Activated T-helper 1 cell treated with anti-CD3 and anti-CD28 coated beads, Interleukin-2, amount 50 U/mL, for 16 hours (primary cell): ENCODE measurements at places on chromosomes 12 and 14.

DNA sequence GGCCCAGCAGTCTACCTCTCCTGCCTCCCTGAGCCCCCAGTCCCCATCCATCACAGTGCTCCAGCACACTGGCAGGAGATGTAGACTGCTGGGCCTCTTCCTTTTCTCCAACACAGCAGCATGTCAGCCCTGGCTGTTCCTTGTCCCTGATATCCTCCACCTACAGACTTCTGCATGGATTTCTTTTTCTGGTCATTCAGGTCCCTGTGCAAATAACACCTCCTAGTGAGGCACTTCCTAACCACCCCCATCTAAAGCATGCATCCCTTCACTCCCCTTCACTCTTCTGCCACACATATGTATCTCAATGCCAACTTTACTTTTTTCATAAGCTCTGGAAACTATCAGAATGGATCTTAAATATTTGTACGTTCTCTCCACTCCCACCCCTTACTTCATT is 81.5 kb downstream of the SLC24A4 start:
- no peak for DNase-seq

GRCh38 chr14:39266525-39266870 is 32.8 kb downstream of the MIA2 start:
- no peak for DNase-seq

GRCh38 chr12:12153596-12153995 is 82.9 kb downstream of the BCL2L14 start:
- no peak for DNase-seq

GRCh38 chr14:34472706-34473279 is 10.8 kb upstream of the SPTSSA start:
- DNase-seq = no peak

- no peak for DNase-seq
Observed at GRCh38 chr12:20213723-20214625, 154.4 kb upstream of the PDE3A start.

GRCh38 chr14:64801800-64802199 is 77.9 kb downstream of the SPTB start:
- DNase-seq = no peak

DNA sequence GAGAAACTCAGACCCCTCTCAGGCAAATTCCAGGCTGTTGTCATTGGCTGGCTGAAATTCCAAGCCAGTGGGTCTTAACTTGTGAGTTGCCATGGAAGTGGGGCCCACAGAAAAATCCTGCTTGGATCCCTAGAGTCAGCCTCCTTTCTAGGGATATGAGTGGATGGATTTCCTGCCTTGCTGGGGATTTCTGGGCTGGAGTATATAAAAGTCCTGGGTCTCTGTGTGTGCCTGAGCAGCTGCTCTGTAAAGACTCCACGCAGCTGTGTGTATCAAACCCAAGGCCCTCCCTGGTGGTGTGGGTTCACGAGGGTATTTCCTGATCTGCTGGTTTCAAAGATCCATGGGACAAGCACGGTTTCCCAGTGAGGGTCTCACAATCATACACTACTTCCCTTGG is 1077.1 kb downstream of the SLC16A7 start:
- DNase-seq = no peak

DNA sequence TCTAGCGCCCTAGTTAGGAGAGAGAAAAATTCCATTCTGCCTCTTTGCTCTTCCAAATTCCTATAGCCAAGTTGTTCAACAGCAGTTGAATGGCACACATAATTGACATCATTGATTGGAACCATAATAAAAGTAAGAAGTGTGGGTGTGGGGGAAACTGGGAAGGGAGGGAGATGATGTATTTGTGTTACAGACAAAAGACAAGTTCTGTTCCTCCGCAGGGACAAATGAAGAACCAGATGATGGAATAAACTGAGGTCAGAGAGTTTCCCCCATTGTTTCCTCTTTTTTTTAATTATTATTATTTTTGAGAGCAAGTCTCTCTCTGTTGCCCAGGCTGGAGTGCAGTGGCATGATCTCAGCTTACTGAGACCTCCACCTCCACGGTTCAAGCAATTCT is 34.9 kb downstream of the GDF11 start:
- no peak for DNase-seq

DNA sequence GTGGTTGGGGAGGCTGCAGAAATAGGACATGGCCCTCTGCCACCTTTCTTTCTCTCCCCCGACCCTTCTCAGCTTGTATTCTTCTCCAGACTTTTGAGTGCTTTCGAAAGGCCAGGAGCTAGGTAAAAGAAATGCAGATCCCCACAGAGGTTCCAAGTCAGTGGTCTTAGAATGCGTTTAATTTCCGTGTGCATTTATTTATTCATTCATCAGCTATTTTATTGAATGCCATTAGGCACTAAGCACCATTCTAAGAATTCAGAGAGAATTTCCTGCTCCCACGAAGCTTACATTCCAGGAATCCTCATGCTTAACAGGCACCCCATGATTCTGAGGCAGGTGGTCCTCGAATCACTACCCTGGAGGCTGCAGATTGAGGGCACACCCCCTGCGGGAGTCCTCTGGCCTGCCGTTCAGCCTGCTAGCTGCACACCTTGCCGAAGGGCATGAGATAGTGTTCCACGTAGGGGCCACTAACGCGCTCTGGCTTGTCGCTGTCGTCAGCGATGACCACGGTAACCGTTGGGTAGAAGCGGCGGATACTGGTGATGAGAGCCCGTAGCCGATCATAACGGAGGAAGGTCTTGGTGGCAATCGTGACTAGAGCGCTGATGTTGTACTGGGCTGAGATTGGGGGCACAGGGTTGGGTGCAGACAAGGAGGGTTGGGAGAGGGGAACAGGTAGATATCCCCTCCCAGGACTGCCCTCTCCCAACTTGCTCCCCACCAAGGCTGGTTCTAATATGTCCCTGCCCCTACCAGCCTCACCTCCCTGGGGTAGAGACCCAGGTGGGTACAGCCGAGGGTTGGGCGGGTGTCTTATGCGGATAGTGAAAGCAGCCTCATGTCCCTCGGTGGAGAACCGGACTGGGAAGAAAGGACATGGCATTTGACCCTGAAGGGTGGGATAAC is 4.5 kb downstream of the B4GALNT1 start:
- DNase-seq = no peak

GRCh38 chr12:112848972-112849371 is 57.4 kb downstream of the RPH3A start:
- no peak for DNase-seq

GRCh38 chr12:1796515-1797010 is 23.8 kb upstream of the LRTM2 start:
- peak; percentile 28 for DNase-seq

DNA sequence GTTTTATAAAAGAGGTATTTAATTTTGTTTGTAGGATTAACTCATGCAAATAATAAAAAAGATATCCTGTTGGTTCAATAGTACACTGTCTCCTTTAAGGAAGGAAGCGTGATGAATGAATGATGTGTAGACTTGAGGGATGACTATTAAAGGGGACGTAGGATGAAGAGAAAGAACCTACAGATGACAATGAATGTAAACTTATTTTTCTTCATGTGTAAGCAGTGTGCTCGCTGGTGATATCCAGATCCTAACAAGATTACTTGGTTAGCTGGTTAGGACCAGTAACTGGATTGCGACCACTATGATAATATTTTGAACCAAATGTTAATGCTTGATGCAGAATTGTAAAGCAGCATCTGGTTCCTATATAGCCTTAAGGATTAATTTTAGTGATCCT is 2.6 kb downstream of the ARF6 start:
- no peak for DNase-seq

GRCh38 chr12:124754949-124755800 is 108.5 kb downstream of the SCARB1 start:
- DNase-seq = no peak

DNA sequence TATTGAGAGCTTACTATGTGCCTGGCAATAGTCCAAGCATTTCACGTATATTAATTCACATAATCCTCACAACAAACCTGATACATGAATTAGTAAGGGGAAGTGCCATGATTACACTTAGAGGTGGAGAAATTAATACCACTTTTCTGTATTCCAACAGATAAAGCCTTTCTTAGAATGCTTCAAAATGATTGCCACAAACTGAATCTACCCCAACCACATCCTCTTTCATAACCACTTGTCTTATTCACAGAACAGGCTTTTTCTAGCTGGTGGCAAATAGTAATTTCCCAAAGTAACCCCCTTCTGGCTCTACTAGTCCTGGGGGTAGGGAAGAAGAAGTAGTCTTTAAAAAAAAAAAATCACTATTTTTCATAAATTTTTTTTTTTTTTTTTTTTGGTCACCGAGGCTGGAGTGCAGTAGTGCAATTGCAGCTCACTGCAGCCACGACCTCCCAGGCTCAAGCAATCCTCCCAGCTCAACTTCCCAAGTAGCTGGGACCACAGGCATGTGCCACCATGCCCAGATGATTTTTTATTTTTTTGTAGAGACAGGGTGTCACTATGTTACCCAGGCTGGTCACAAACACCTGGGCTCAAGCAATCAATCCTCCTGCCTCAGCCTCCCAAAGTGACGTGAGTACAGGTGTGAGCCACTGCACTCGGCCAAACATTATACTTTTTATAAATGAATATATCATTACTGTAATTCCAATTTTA is 59.0 kb upstream of the ARID2 start:
- no peak for DNase-seq

DNA sequence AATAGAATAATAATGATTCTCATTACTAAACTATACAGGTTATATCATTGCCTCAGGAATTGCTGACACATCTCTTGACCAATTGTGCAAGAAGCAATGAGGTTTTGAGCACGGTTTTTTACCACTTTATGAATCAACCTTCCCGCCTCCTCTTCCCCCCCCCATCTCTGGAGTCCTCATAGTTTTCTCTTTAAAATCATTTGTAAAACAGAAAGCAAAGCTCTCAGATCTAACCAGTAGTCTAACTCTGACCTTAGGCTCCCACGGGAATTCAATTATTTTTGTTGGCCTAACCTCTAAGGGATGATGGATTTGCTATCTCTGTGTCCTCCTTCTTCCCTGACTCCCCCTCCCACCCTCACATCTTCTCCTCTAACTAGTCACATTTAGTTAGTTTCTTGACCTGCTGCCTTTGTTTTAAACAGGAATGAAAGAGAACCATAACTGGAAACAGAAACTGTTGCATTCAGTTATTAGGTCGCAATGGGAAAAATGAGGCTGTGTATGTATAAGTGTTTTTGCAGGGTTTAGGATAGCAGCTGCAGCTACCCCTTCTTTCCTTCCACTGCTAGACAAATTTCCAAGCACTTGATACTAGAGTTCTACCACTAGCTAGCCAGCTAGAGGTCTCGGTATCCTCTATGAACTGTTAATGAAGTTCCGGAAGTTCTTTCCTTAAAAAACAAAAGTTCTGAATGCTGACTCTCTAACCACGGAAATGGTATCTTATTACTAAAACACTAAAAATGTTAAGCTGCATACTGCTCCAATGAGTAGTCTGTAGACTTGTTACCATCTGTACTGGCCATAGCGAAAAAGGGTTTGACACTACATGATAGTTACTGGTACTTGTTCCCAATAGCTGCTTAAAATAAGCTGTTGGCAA is 65.4 kb downstream of the TAOK3 start:
- DNase-seq = no peak

- DNase-seq = peak; percentile 15
Observed at GRCh38 chr14:94548999-94549985, 11.9 kb upstream of the SERPINA4 start.

DNA sequence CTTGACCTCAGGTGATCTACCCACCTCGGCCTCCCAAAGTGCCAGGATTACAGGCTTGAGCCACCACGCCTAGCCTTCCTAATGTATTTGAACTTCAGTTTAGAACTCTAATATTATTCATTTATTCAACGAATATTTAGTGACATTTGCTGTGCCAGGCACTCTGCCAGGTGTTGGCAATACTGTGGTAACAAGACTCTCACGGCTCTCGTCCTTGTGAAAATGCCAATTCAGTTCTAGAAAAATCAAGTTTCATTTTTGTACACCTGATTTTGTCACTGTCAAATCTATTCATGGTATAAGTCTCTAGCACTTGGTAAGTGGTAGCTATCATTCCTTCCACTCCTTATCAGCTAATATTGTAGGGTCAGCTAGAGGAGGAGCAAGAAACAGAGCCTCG is 6.3 kb upstream of the PWP1 start:
- no peak for DNase-seq

GRCh38 chr12:12896260-12896659 is 4.9 kb downstream of the GPRC5A start:
- DNase-seq = no peak

DNA sequence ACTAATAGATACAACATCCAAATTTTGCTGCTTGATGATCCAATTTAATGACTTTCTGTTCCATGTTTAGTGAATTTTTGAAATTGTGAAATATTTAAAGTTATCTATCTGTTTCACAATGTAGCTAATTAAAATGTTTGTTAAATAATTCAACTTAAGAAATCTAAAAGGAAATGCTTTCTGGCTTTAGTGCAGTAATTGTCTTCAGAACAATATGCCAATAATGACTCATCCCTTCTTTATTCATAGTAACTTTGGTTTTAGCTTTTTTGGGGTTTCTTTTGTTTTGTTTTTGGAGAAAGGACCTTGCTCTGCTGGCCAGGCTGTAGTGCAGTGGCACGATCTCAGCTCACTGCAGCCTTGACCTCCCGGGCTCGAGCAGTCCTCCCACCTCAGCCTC is 479.2 kb upstream of the RGS6 start:
- no peak for DNase-seq

DNA sequence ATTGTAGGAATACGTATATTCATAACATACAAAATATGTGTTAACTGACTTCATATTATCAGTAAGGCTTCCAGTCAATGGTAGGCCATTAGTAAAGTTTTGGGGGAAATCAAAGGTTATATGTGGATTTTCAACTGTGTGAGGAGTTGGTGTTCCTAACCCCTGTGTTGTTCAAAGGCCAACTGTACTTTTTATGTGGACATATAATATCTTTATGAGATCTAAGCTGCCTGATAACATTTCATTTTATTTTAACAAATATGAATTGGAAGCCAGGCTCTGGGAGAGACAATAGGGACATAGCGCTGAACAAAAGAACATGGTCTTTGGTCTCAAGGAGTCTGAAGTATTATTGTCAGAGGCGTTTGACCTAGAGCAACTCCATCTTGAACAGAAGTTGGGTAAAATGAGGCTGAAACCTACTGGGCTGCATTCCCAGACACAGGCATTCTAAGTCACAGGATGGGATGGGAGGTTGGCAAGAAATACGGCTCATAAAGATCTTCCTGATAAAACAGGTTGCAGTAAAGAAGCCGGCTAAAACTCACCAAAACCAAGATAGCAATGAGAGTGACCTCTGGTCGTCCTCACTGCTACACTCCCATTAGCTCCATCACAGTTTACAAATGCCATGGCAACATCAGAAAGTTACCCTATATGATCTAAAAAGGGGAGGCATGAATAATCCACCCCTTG is 147.2 kb downstream of the KSR2 start:
- no peak for DNase-seq

GRCh38 chr12:114658002-114658441 is 26.0 kb downstream of the TBX3 start:
- no peak for DNase-seq
